GM12891 (cell line): ENCODE measurements at places on chromosomes 1 and 21.

DNA sequence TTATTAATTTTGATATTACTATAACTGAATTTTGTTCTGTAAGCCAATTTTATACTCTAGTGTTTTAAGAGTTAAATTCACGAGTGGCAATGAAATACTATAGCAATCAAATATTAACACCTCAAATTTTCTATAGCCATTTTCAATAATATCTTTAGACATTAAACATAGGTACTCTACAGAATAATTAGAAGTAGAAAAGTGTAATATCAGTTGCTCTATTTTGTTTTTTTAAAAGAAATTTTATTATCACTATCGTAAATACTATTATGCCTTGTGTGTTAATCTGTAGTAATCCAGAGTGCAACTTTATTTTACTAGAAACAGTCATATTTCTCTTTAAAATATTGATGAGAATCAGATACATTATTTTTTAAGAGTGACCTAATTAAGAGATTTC, 691.2 kb downstream of the USP25 start:
- no peak for DNase-seq

DNA sequence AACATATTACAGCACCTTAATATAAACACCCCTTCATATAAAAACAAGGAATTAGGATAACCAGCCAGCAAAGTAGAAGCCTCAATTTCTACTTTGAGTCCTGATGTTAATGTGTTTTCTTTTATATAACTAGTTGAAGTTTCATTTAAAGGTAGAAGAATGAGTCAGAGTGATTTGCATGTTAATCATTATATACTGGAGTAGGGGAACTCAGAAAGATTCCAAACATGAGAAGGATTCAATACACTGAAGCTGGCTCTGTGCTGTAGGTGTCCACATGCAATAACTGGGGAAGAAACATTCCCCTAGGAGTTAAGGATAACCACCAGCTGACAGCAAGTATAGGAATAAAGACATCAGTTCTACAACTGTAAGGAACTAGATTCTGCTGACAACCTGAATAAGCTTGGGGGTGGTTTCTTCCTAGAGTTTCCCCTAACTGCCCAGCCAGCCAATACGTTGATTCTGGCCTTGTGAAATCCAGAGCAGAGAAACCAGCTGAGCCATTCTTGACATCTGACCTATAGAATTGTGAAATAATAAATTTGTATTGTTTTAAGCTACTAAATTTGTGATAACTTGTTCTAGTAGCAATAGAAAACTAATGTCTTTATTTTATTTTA, 33.4 kb upstream of the RNPC3 start:
- DNase-seq = no peak

GRCh38 chr21:41778930-41779600, 12.2 kb upstream of the RIPK4 start:
- no peak for DNase-seq

GRCh38 chr1:236686815-236687160, 489 bp downstream of the ACTN2 start:
- no peak for DNase-seq

DNA sequence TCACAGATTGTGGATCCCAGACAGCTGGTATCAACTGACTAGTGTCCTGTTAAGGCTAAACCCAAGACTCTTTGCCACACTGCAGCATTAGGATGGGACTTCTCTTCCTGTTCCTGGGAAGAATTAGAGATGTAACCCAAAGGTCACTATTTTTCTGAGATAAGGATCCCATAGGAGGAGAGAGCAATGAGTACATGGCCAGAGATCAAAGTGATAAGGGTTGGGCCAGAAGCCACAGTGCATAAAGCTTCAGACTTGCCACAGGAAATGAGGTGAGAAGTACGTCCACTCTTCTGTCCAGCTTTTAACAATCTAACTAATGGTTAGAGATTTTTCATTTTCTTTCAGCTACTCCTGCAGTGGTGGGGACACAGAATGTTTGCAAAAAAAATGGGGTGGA, at the start of gene HSD3B1:
TSS of gene HSD3B1 (plus strand) at position 270 of the 400 bp plus-strand sequence. CDS start 267 bp downstream, outside the sequence.
- DNase-seq = no peak

GRCh38 chr1:10724052-10724494, 72.4 kb downstream of the CASZ1 start:
- DNase-seq = no peak

DNA sequence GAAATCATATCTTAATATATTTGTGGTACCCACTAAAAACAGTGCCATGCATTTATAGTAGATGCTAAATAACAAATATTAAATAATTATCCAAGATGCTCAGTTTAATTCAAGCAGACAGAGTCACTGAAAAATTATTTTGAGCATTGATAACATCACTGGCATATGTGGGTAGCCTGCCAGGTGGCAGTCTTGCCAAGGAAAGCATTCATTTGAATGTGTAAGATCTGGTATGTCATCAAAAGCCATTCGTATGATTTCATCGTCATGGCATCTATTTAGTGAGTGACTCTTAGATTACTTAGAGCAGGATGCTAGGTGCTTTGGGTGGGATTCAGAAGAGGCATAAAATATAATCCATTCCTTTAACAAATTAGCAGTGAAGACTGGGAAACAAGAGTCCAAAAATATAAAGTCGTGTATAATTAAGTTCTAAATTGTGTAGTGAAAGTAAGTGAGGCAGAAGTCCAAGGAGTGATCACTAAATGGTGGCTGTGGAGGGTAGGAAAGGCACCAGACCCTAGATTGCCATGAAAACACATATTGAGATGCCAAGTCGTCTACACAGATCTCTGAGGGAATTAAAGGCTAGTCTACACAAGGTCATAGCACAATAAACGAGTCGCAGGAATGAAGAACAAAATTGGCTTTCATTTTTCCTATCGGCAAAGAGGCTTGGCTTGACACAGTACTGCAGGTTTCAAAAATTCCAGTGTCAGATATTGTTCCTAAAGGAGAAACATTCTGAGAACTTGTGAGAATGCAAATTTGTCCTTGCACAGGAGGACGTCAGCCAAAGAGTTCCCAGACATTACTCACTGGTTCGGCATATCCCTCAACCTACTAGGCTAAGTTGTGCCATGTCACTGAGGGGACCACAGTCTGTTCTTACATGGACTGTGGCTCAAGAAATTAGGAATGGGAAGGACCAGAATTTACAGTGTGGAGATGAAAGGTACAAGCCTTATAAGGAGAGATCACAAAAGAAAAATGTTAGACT, 130.8 kb downstream of the LYPLAL1 start:
- DNase-seq = no peak
